ENCODE measurements at places on chromosomes 13 and 19. TPM values are rescaled to one million over a fixed set of nuclear protein-coding genes. Genes with fewer than 3 reads are reported as not detected.

The SRRM5 gene
- under 0.01 TPM for total RNA-seq

The ZNF416 gene
- 4.5 TPM for total RNA-seq

The PRKCG gene
- total RNA-seq: 0.43 TPM

The CCDC70 gene
- total RNA-seq: not detected

The FUT1 gene
- under 0.01 TPM for total RNA-seq

The KCNN1 gene
- under 0.01 TPM for total RNA-seq

The ZNF682 gene
- total RNA-seq: 0.86 TPM

The ZNF417 gene
- 19.4 TPM for total RNA-seq

The TNFRSF19 gene
- 95.7 TPM for total RNA-seq

The IZUMO2 gene
- not detected for total RNA-seq

The TMEM205 gene
- total RNA-seq: 121 TPM

The MAG gene
- total RNA-seq: not detected

The SBK3 gene
- under 0.01 TPM for total RNA-seq

The RBM42 gene
- 41.0 TPM for total RNA-seq

The ZNF534 gene
- not detected for total RNA-seq

The KLF5 gene
- total RNA-seq: 15.1 TPM

The BORA gene
- 5.5 TPM for total RNA-seq

The ATP11A gene
- 5.8 TPM for total RNA-seq

The PLPPR2 gene
- total RNA-seq: 20.6 TPM

The MARCHF2 gene
- 51.8 TPM for total RNA-seq

The BEST2 gene
- not detected for total RNA-seq

The TGFBR3L gene
- total RNA-seq: 0.86 TPM

The SHISA2 gene
- not detected for total RNA-seq

The HCST gene
- total RNA-seq: 0.64 TPM

The STOML3 gene
- not detected for total RNA-seq

The NLRP12 gene
- not detected for total RNA-seq

The FREM2 gene
- total RNA-seq: not detected

The ETHE1 gene
- 121 TPM for total RNA-seq

The ANGPTL8 gene
- total RNA-seq: not detected

The KANK3 gene
- total RNA-seq: 0.64 TPM

The ASF1B gene
- 8.1 TPM for total RNA-seq

The HMG20B gene
- total RNA-seq: 124 TPM

The STARD13 gene
- total RNA-seq: 48.0 TPM

The RHPN2 gene
- total RNA-seq: 2.6 TPM

The ALOX5AP gene
- total RNA-seq: 0.43 TPM

The ACER1 gene
- not detected for total RNA-seq

The RYR1 gene
- total RNA-seq: under 0.01 TPM

The SMAD9 gene
- total RNA-seq: 4.3 TPM

The F2RL3 gene
- 0.43 TPM for total RNA-seq

The NCAN gene
- not detected for total RNA-seq

The TECR gene
- 27.4 TPM for total RNA-seq

The ZNF154 gene
- 1.7 TPM for total RNA-seq

The SIGLEC12 gene
- not detected for total RNA-seq

The SELENOV gene
- not detected for total RNA-seq

The YJEFN3 gene
- total RNA-seq: 0.43 TPM

The ZFR2 gene
- total RNA-seq: not detected

The KLK15 gene
- not detected for total RNA-seq

The PCSK4 gene
- total RNA-seq: 1.3 TPM

The CCDC8 gene
- 8.6 TPM for total RNA-seq

The CFD gene
- total RNA-seq: 3.9 TPM

The PABPC3 gene
- total RNA-seq: under 0.01 TPM

Data from fibroblast of villous mesenchyme (primary cell).